ENCODE measurements at places on chromosomes 7 and 10.

DNA sequence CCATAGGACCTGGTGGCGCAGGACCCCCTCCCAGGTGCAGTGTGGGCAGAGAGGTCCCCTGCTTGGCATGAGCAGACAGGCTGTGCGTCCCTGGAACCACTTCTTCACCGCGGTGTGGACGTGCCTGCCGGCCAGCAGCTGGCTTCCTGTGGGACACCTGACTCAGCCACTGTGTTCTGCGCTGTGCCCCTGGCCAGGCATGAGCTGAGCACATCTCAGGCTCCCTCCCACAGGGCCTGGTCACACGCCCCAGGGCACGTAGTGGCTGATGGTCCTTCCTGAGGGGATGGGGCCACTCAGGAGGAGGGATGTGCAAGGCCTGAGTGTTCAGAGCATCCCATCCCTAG lies 3.5 kb upstream of the DEPP1 start:
- DNase-seq: no peak

GRCh38 chr10:129027906-129028305 lies 439.1 kb upstream of the MGMT start:
- no peak for DNase-seq

DNA sequence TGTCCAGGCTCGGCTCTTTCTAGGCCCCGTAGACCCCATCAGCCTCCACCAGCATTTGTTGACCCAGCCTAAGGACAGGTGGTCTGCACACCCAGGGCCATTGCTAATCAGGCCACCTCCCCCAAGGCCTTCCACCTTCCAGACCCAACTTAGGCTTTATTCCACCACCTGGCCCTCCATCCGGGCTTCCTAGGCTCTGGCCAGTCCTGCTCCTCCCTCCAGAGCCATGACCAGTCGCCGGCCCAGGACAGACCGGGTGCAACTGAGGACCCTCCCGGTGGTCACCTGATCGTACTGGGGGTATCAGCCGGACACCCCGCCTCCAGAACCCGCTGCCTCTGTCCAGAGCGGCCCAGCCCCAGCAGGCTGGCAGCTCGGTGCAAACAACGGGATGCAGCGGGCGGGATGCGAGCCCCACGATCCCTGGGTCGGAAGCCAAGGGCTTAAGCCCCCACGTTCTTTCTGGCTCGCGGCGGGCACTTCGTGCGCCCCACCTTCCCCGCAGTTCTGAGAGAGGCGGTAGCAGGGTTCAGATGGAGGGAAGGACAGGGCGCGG lies 545 bp downstream of the NACAD start:
- DNase-seq: no peak

GRCh38 chr10:14293526-14293925 lies 37.2 kb downstream of the FRMD4A start:
- no peak for DNase-seq

GRCh38 chr7:140358412-140359051 lies 39.8 kb downstream of the SLC37A3 start:
- DNase-seq: no peak

All from DMS79 (cell line).